ENCODE measurements at places on chromosomes 11 and 22.
A peak's percentile ranks its signal among the peaks of the same experiment; 100 is the strongest.

GRCh38 chr11:120067438-120068113, 70.3 kb downstream of the TRIM29 start:
- DNase-seq: no peak

DNA sequence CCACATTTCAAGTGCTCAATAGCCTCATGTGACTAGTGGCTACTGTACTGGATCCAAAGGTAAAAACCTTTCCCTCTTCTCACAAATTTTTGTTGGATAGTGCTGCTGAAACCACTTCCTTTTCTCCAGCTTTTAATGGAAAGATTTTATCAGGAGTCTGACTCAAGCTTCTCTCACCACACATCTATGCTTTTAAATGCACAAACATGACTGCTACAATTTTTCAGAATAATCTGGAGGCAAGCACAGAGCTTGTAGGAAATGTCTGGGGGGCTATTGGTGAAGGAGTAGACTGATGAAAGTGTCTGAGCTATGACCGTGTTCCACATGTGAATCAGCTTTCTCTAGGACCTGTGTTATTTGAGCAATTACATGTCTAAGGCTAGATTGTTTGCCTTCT, 101.1 kb upstream of the FAT3 start:
- no peak for DNase-seq

GRCh38 chr11:114262681-114263512, 33.3 kb upstream of the NNMT start:
- peak; percentile 81 for DNase-seq

DNA sequence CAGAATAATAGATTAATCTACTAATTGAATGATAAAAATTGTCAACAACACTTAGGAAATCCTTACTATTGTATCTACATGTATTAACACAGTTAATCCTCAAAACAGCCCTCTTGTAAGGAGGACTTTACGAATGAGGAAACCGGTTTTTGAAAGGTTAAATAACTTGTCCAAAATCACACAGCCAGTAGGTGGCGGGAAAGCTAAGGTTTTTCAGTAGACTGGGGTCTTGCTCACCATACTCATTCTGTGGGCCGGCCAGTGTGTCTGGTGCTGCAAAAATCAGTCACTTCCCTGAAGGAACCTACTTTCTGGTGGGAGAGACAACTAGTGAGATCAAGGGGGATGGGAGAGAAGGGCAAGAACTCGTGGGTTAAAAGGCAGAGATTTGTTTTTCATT, 3.8 kb downstream of the DCPS start:
- DNase-seq: peak; percentile 84

DNA sequence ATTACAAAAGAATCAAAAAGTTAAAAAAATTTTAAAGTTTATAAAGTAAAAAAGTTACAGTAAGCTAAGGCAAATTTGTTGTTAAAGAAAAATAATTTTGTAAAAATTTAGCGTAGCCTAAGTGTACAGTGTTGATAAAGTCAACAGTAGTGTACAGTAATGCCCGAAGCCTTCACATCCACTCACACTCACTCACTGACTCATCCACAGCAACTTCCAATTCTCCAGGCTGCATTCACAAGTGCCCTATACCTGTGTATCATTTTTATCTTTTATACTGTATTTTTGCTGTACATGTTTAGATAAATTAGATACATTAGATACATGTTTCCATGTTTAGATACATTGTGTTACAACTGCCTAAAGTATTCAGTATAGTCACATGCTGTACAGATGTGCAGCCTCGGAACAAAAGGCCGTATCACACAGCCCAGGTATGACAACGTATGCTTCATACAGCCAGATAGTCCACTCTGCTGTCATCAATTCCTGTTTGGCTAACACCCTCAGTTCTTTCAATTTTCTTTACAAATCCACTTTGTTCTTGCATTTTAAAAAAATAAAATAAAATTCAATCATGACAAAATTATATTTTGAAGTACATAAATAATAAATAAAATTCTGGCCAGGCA, 80.7 kb downstream of the RBFOX2 start:
- no peak for DNase-seq

DNA sequence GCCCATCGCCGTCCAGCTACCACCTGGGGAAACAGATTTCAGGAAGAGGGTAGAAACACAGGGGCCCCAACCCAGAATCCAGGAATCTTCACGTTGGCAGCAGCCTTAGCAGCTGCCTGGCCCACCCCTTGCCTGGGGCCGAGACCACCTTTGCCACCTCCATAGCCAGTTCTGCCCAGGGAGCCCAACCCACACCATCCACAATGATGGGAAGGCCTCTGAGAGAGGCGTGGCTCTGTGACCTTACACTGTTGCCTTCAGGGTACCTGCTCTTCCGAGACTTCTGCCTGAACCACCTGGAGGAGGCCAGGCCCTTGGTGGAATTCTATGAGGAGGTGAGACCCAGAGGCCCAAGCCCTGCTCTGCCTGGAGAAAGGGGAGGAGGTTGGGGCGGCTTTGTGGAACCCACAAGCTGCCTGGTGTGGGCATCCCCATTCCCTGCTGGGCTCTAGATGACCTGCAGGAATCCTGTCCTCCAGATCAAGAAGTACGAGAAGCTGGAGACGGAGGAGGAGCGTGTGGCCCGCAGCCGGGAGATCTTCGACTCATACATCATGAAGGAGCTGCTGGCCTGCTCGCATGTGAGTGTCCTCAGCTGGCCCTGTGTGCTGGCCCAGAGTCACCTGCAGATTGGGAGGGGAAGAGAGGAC, 10.0 kb upstream of the ANKRD13D start:
- no peak for DNase-seq

GRCh38 chr11:81658722-81659121, 1074.9 kb downstream of the FAM181B start:
- DNase-seq: peak; percentile 53

GRCh38 chr22:28718044-28718443, 23.6 kb downstream of the CHEK2 start:
- DNase-seq: no peak

DNA sequence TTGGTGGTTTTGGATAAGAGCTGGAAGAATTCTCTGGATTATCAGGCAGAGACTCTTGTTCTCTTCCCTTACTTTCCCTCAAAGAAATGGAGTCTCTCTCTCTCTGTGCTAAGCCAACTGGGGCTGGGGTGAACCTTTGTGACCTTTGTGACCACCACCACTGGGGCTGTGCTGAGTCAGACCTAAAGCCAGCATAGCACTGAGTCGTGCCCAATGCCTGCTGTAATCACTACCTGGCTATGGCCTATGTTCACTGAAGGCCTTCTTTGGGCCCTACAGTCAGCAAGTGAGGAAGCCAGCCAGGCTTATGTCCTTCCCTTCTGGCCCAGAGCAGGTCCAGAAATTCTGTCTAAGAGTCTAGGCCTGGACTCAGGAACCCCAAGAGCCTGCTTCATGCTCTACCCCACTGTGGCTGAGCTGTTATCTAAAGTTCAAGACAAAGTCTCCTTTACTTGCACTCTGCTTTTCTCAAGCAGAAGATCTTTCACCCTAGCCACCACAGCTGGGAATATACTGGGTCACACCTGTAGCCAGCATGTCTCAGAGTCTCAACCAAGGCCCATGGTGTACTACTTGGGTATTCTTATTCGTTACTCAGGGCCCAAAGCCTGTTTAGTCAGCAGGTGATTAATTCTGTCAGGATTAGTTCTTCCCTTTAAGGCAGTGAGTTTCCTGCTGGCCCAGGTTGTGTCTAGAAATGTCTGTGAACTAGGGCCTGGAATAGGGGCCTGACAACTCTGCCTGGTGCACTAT, 86.0 kb downstream of the EHF start:
- no peak for DNase-seq

DNA sequence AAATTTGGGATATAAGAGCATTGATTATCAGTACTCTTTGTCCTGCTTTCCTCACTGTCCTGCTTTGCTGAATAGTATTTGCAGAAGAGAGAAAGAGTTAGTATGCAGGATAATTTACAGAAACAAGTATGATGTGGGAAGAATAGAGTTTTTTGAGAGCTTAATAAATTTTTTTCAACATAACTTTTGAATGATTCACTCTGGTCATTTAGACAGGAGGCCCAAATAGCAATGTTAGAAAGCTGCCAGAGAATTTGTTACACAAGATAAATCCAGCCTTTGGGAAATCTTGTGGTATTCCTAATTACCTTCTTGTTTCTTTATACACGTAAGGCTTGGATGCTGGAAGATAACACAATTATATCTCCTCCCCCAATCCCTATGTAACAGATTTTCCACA, 484.6 kb downstream of the CNTN5 start:
- no peak for DNase-seq

DNA sequence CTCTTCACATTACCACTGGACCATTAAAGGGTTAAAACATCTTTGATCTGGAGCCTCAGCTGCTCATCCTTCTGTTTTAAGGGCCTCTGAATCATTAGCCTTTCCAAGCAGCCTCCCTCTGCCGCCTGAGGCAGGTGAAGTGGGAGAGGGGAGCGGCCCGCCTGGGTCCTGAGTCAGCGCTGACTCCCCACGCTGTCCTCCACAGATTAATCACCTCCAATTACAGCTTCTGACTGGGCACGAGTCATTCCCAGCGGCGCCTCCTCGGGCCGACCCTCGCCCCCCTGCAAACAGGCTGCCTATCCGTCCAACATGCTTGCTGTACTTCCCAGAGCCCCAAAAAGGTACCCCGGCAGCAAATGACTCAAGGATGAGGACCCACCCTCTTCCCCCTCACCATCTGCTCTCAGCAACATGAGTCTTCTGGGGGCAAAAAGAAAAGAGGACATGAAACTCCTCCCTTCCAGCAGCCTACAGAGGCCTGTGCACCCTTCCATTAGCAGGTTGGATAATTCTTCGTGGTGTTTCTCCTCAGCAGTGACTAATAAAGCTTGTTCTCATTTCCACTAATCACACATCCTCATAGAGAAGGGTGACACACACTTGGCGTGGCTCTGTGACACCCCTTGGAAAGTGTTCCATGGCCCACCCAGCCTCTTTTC, 44.3 kb upstream of the JAM3 start:
- no peak for DNase-seq

GRCh38 chr11:33701302-33702230, 940 bp upstream of the C11orf91 start:
- no peak for DNase-seq

GRCh38 chr11:128678024-128678423, 15.8 kb upstream of the FLI1 start:
- DNase-seq: peak; percentile 67

GRCh38 chr11:113730887-113731726, 25.0 kb upstream of the TMPRSS5 start:
- peak; percentile 42 for DNase-seq

GRCh38 chr11:121291896-121292494, 576 bp upstream of the SC5D start:
- DNase-seq: peak; percentile 53

- DNase-seq: no peak
Measured at GRCh38 chr11:79296141-79296540, 144.7 kb downstream of the TENM4 start.

GRCh38 chr11:71184421-71185210, 67.8 kb downstream of the SHANK2 start:
- no peak for DNase-seq

DNA sequence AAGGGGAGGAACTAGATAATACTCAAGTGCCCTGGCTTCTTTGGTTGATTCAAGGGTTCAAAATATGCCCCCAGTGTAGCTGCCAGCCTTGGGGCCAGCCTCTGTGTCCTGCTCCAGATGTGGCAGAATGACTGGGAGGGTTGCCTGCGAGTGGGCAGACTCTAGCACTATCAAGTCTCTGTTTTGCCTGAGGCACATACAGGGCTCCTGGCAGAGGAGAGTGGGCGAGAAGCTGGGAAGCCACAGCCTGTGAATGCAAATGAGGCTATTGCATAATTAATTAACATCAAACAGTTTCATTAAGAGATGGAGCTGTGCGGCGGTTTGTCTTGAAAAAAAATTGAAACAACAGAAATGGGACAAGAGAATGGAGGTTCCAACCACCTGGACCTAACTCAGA, 50.8 kb downstream of the BUD13 start:
- no peak for DNase-seq

GRCh38 chr11:65552388-65552951, 5.7 kb downstream of the LTBP3 start:
- no peak for DNase-seq

DNA sequence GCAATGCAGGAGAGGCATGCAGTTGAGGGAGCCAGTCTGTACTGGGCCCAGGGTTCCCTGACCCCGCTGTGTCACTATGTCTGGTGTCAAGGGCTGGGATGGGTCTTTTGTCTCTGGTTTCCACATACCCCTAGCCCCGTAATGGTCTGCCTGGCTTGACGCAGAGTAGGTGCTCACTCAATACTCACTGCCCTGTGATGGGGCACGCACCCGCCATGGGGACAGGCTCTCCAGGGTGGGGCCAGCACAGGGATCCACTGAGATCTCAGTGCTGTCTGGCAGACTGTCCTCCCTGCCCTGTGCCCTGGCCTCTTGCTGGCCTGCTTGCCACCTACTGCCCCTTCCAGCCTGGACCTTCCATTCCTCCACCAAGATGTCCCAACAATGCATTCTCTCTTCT, 101.7 kb upstream of the CD82 start:
- no peak for DNase-seq
